ENCODE measurements at places on chromosomes 4 and X.

- DNase-seq: no peak
Observed at GRCh38 chrX:52504551-52504950, 8.9 kb downstream of the XAGE1A start.

- no peak for DNase-seq
Observed at GRCh38 chr4:20311856-20312255, 60.2 kb downstream of the SLIT2 start.

DNA sequence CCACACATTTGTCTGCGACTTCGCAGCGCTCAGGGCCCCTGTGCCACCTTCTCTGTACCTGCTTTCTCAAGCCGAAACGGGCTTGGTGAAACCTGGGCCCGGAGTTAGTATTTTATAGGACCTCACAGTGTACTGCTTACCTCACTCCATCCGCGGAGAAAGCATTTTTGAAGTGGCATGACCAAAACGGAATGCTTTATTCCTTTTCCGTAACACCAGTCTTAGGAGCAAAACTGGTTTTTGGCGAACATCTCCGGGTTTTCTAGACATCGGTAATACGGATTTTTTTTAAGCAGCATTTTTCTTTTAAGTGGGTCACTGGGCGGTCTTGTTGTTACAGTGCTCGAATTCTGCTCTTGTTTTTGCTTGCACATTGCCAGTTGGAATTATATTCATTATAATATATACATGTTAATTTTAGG is 3.6 kb downstream of the ZIC3 start:
- DNase-seq: no peak

GRCh38 chr4:133084421-133084820 is 64.7 kb upstream of the PCDH10 start:
- no peak for DNase-seq

- DNase-seq: no peak
Observed at GRCh38 chrX:2664502-2664901, 26.6 kb upstream of the CD99 start.

GRCh38 chr4:38743866-38744265 is 38.9 kb downstream of the TLR10 start:
- no peak for DNase-seq

DNA sequence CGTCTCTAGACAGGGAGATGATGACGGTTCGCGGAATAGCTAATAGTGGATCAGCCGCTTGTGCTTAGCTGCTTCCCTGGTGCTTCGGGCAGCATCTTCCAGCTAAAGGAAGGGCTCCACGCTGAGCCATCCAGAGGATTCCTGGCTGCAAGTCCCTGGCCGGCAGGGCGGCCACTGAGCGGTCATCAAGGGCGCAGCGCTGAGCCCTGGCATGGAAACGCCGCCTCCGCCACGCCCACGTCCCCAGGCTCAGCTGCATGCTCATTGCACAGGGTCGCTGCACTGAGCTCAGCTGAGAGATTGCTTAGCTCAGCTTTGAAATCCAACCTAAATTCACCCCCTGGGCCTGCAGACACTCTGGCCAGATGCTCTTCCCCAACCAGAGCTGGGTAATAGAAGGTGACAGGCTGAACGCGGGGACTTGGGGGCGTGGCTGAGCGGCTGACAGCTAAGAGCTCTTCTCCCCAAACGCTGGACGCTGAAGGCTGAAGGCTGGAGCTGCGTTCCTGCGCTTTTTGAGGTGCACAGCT is 118.2 kb upstream of the KIT start:
- no peak for DNase-seq

DNA sequence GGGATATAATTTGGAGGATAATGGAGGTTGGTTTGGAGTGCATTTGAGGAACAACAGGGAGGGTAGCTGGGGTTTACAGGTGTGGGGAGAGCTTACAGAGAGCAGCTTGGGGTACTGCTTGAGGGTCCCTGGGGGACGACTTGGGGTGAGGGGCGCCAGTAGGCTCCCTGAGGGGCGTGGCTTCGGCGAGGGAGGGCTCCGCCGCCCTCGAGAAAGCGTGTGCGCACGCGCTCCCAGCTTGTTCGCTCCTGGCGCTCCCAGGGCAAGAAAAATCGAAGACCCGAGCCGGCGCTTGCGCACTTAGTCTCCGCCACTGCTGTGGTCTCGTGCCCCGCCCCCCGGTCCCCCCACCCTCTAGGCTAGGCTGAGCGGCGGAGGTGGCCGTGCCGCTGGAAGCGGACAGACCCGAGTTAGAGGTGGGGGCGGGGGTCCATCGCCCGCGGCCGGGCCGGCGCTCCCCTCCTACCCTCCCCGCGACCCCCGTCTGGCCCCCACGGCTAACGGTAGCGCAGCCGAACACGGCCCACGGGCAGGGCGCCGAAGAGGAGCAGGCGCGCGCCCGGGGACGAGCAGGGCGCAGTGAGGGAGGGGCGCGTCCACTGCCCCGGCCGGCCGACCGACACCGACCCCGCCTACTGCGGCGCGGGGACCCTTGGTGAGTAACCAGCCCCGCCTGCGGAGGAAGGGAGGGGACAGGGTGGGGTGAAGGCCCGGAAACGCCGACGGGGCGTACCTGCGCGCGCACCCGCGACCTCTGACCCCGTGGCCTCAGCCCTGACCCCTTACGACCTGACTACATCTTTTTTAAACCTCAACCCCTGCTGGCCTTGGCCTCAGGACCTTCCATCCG is 5.4 kb upstream of the CCDC120 start:
- no peak for DNase-seq

- DNase-seq: no peak
Observed at GRCh38 chr4:80809039-80809729, 221.3 kb upstream of the BMP3 start.

DNA sequence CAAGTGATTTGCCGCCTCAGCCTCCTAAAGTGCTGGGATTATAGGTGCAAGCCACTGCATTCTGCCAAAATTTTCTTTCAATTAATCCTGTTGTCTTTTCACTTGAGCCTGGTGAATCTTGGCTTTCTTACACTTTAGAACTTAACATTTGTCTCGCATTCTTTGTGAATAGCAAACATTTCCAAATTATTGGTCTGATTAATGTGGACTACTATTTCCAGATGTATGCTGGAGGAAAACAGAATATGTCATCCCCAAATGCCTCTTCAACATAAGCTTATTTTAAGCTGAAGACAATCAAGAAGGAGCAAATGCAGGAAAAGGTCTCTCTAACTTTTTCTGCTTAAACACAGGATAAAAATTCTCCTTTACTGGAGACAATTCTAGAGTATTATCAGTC is 233.4 kb downstream of the PPP4R3C start:
- no peak for DNase-seq

GRCh38 chrX:141133272-141133671 is 43.7 kb downstream of the LDOC1 start:
- DNase-seq: no peak

- DNase-seq: no peak
Observed at GRCh38 chr4:145824463-145824862, 114.2 kb downstream of the ZNF827 start.

GRCh38 chr4:48315728-48316630 is 25.4 kb upstream of the SLAIN2 start:
- no peak for DNase-seq

DNA sequence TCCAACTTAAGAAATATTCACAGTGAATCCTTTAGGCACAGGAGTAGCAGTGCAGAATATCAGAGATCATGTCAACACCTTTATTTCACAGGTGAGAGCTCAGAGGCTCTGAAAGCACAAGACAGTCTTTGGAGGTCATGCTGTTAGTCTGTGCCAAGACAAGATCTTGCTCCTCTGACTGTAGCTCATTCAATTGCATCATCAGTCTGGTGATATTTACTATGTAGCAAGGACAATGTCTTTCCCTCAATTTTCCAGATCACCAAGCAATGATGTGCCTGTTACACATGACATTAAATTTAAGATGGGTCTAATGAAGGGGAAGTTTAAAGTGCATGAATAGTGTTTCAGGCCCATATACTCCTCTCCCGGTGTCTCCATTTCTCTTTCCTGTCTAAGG is 277.5 kb downstream of the IL15 start:
- DNase-seq: no peak

- DNase-seq: no peak
Observed at GRCh38 chr4:61200916-61201526, 895 bp downstream of the ADGRL3 start.

GRCh38 chrX:9862953-9863352 is 76.7 kb downstream of the SHROOM2 start:
- no peak for DNase-seq

GRCh38 chr4:21195682-21196081 is 495.4 kb downstream of the PACRGL start:
- DNase-seq: no peak
